ENCODE measurements at places on chromosomes 4 and X. TPM values are rescaled to one million over a fixed set of nuclear protein-coding genes. Genes with fewer than 3 reads are reported as not detected.

Gene NUDT10
- total RNA-seq = 1.8 TPM

Gene USP17L30
- not detected for total RNA-seq

DNA sequence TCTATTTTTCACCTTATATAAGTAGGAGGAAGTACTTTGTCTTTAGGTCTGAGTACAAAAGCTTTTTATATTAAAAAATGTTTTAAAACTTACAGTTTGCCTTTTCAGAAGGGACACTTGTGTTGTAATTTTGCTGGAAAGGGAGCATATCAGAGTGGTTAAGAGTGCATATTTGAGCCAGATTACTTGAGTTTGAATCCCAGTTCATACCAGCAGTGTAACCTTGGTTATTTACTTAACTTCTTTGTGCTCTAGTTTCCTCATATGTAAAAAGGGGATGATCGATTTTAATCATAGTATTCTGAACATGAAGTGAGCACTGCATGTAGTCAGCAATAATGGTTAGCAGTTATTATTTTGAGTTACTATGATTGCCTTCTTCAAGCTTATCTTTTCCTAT lies 78.3 kb upstream of the SLC4A4 start:
- DNase-seq = no peak
- no peak overlapping the region for H3K27ac ChIP-seq
- H3K27me3 ChIP-seq = no peaks in the 10 kb centered on the region
- H3K4me1 ChIP-seq = peaks cover 12% of the 10 kb centered on the region

Gene S100G
- total RNA-seq = not detected

Gene RPL10
- 2,319 TPM for total RNA-seq
